Stimulated activated CD4-positive, alpha-beta T cell treated with anti-CD3 and anti-CD28 coated beads, Interleukin-1b, Interleukin-23, amount 100 ng/mL, for 4 hours (primary cell): ENCODE measurements at places on chromosomes 7 and 10.

DNA sequence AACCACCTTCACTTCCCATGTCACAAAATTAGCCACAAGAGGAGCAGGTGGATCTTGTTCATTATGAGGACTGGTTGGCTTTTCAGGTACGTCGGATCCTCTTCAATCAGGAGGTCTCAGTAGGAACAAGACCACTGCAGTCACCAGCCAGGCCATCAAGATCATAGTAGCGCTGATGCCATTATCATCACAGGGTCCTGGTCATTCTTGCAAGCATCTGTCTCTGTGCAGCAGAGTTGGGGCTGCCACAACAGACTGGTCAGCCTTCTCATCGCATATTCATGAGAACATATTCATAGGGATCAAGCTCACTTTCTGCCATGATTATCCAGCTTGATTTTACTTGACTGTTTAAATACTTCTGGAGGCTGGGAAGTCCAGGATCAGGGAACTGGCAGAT lies 67.1 kb downstream of the ADCYAP1R1 start:
- no peak for DNase-seq

- no peak for DNase-seq
Measured at GRCh38 chr7:20651960-20652544, 36.6 kb downstream of the ABCB5 start.

GRCh38 chr10:27192284-27192683 lies 37.1 kb downstream of the MASTL start:
- no peak for DNase-seq

- no peak for DNase-seq
Measured at GRCh38 chr10:45461034-45461433, 87.0 kb downstream of the ALOX5 start.

DNA sequence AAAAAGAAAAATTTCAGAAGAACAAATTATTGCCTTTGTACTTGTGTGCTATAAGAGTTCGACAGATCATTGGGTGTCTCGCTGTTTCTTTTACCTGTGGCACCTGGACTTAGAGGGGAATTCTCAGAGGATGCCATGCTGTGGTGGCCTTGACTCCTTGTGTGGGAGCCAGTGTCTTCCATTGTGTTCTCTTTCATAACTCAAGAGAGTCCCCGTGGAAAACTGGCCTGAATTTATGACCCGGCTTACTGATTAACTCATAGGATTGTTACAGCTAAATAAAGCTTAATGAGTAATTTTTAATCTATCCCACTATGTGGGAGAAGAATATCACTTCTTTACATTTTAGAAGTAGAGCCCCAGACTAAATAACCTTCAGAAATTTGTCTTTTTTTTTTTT lies 54.5 kb downstream of the UBE3C start:
- DNase-seq: no peak

- peak; percentile 26 for DNase-seq
Measured at GRCh38 chr10:124614003-124614659, 130.0 kb downstream of the FAM53B start.

DNA sequence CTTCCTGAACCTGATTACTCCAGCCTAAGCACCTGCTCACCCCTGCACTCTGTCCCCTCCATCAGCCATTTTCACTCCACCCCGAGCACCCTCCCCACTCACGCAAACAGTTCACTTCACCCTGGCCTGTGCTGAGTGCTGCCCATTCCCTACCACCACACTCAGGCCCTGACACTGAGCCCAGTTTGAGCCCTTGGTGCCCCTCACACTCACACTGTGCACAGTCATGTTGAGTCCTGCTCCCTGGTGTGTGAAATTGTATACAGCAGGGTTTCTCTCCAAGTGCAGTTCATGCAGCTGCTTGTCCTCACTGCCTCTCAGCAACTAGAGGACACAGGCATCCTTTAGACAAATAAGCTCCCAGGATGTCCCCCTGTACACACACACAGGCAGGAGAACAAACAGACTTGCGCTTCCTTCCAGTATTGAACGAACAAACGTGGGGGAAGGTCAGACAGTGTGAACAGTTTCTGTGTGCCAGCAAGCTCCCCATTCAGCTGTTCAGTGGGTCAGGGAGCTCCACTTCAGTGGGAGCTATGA lies 6.8 kb downstream of the MYO1G start:
- DNase-seq: no peak

- DNase-seq: no peak
Measured at GRCh38 chr10:129272176-129272575, 194.9 kb upstream of the MGMT start.

- DNase-seq: no peak
Measured at GRCh38 chr7:56077681-56078080, 13.6 kb downstream of the SUMF2 start.

GRCh38 chr7:116704650-116705228 lies 32.7 kb downstream of the MET start:
- DNase-seq: no peak

DNA sequence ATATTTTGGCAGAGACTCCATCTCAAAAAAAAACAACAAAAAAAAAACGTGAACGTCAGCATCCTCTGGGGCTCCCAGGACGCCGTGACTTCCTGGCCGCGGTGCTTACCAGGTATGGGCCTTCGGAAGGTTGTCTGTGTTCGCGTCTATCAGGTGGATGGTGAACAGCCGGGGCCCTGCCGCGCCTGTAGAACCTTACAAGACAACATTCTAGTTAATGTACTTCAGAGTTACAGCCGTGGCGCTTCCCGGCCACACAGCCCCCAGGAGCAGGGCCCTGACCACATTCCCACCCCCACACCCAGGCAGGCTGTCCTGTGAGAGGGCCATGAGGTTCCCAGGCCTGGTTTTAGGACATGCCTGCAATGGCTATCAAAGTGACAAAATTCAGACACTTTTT lies 111.0 kb downstream of the SMURF1 start:
- no peak for DNase-seq

- no peak for DNase-seq
Measured at GRCh38 chr7:27245124-27245797, 2.7 kb downstream of the EVX1 start.

- no peak for DNase-seq
Measured at GRCh38 chr10:28769091-28769604, 91.8 kb downstream of the BAMBI start.

- DNase-seq: no peak
Measured at GRCh38 chr7:95433952-95434556, 774 bp downstream of the PON2 start.

- no peak for DNase-seq
Measured at GRCh38 chr10:62025901-62026879, 124.7 kb downstream of the ARID5B start.

DNA sequence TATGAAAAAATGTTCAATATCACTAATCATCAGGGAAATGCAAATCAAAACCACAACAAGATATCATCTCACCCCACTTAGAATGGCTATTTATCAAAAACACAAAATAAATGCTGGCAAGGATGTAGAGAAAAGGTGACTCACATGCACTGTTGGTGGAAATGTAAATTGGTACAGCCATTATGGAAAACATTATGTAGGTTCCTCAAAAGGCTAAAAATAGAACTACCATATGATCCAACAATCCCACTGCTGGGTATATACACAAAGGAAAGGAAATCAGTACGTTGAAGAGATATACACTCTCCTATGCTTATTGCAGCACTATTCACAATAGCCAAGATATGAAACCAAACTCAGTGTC lies 50.2 kb downstream of the CDK1 start:
- DNase-seq: no peak

GRCh38 chr10:54441275-54441674 lies 359.8 kb downstream of the PCDH15 start:
- DNase-seq: no peak

GRCh38 chr10:7576340-7576739 lies 90.4 kb downstream of the ITIH5 start:
- DNase-seq: no peak

DNA sequence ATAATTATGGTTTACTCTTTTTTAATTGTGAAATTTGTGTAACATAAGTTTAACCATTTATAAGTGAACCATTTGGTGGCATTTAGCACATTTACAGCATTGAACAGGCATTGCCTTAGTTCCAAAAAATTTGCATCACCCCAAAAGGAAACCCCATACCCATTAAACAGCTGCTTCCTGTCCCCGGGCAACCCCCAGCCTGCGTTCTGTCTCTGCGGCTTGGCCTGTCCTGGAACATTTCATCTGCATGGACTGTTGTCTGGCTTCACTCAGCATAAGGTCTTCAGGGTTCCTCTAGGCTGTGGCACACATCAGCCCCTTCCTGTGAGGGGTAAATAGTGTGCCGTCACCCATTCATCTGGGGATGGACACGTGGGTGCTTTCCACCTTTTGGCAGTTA lies 6.9 kb downstream of the RET start:
- DNase-seq: no peak

GRCh38 chr10:123351715-123352114 lies 197.5 kb downstream of the BUB3 start:
- DNase-seq: no peak

DNA sequence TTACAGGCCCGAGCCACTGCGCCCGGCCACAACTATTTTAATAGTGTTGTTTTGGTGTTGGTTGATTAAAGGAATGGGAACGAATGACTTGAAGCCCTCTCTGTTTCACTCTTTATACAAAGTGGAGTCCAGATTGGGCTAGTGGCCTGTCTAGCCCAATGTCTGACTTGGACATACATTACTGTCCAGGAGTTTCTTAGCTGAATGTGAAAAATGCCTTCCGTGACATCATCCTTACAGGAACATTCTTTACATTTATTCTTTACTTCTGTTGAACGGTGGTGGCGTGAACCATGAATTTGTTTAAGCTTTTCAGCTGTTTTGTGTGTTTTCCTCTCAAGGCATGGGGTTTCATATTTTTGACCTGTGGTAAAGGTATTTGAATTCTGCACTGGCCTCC lies 67.9 kb downstream of the DAGLB start:
- no peak for DNase-seq

- DNase-seq: no peak
Measured at GRCh38 chr10:86751477-86751876, 4.9 kb upstream of the BMPR1A start.

- no peak for DNase-seq
Measured at GRCh38 chr10:90577569-90577968, 280.3 kb downstream of the HTR7 start.

DNA sequence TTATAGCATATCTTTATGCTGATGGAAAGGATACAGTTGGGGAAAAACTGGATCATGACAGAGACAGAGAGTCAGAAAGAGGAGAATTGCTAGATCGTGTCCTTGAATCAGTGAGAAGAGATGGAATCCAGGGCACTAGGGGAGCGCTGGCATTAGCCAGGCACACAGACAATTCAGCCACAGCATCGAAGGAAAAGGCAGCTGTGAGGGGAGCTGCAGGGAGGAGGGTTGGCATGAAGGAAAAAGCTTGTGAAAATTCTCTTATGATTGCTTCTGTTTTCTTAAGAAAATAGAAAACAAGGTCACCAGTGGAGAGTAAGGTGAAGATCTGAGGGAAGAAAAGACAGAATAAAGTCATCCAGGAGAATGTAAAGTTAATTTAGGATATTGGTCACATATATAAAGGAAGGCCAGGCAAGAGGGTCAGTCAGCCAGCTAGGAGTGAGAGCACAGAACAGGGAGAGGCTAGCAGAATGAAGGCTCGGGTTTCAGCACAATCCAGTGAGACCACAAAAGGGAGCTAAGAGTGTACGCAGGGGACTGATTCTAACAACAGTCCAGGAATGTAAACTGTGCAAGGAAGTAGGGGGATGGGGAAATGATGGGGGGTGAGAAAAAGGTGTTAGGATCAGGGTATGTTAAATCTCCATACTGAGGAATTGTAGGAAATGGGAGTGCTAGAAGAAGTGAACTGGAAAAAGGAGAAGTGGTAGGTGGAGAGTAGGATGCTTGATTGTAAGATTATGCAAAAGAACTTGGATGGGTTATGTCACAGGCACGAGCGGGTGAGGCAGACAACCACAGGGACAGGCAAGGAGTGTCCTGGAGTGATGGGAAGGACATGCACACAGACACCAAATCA lies 112.0 kb downstream of the RNF32 start:
- no peak for DNase-seq
